ENCODE measurements at places on chromosomes 5 and 9. TPM values are rescaled to one million over a fixed set of nuclear protein-coding genes. Genes with fewer than 3 reads are reported as not detected.

FABP6 gene
- polyA plus RNA-seq, result not detected

- DNase-seq, result peak; percentile 28
Measured at GRCh38 chr5:115180165-115180709, 10.5 kb upstream of the TRIM36 start.

DNA sequence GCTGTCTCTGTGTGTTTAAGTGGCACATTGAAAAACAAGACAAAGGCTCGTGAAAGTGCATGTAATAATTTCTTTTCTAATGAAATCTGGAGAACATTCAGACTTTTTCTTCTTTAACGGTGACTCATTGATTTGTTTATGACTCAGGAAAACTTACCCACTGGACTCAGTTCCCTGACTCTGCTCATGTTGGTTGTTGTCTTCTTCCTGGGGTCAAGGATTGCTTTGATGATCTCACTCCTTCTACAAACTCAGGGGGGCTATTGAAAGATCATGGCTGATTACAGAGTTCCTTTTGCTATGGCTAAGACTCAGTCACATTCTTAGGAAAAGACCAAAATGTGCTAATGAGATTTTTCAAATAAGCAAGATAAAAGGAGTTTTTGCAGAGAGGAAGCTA, 141.1 kb upstream of the DAP start:
- DNase-seq, result no peak

MTX3 gene
- 1.3 TPM for polyA plus RNA-seq

GRCh38 chr5:132266031-132266835, 8.7 kb downstream of the PDLIM4 start:
- DNase-seq, result no peak

GDA gene
- not detected for polyA plus RNA-seq

DNA sequence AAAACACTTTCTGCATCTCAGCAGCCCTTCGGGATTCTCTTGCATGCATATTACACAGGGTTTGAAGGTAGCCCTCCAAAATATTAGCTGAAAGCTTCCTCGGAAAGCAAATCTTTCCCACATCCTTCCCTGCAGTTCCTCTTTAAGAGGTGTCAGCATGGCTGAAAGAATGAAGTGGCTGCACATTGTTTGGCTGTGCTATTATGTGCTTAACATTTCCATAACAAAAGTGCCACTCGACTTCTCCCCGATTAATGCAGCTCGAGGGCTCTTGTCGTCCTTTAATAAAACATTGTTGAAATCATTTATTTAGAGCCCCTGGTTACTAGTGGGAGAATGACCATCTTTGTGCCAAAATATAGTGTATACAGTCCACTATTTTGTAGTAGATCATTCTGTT, 6.5 kb downstream of the GAS1 start:
- DNase-seq, result no peak
